ENCODE measurements at places on chromosomes 5 and 9. TPM values are rescaled to one million over a fixed set of nuclear protein-coding genes. Genes with fewer than 3 reads are reported as not detected.

The ANKRD33B gene
- 7.8 TPM for total RNA-seq

GRCh38 chr9:124054582-124055227 lies 43.1 kb downstream of the LHX2 start:
- ATAC-seq = peak; percentile 97

GRCh38 chr5:72908664-72909063 lies 47.2 kb upstream of the FCHO2 start:
- ATAC-seq = no peak

DNA sequence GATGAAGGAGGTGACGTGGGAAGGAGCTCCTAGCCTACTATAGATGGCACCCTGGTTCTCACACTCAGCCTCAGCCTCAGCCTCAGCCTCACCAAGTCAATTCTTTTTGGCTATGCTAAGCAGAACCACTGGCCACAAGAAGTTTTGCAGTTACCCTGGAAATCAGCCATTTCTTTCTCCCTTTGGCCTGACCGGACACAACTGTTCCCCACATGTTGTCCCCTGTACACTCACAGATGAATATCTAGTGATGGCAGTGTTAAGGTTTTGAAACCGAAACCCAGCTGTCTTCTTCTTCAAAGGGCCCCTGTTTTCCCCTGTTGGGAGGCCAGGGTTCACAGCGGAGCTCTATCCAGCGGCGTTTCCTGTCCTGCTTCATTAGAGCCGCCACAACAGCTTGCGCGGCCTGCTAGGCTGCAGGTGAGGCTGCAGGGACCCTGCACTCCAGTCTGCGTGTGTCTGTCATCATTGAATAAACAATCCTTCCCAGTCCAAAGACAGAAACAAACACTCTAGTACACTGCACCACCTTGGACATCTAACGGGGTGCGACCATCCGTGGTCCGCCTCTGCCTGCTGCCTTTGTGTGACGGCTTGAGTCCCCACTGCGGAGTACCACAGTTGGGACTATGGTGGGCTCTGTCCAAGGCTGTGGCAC lies 250.5 kb downstream of the DENND1A start:
- ATAC-seq = peak; percentile 64

DNA sequence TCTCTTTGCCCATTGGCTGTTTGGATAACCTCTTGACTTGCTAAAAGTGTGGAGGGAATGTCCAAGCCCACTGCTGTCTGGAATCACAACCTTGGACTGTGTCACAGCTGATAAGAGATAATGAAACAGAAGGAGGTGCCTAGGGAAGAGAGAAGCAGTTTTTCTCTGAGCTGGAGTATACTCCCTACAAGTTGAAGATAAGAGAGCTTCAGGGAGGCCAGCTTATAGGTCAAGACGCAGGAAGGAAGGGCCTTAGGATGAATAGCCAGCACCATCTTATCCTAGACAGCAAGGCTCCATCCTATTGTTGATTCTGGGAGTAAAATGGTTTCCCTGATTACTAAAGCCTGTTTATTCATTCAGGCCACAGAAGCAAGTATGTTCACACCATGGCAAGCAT lies 244.7 kb downstream of the NPR3 start:
- ATAC-seq = no peak

The PCDHB11 gene
- not detected for total RNA-seq

DNA sequence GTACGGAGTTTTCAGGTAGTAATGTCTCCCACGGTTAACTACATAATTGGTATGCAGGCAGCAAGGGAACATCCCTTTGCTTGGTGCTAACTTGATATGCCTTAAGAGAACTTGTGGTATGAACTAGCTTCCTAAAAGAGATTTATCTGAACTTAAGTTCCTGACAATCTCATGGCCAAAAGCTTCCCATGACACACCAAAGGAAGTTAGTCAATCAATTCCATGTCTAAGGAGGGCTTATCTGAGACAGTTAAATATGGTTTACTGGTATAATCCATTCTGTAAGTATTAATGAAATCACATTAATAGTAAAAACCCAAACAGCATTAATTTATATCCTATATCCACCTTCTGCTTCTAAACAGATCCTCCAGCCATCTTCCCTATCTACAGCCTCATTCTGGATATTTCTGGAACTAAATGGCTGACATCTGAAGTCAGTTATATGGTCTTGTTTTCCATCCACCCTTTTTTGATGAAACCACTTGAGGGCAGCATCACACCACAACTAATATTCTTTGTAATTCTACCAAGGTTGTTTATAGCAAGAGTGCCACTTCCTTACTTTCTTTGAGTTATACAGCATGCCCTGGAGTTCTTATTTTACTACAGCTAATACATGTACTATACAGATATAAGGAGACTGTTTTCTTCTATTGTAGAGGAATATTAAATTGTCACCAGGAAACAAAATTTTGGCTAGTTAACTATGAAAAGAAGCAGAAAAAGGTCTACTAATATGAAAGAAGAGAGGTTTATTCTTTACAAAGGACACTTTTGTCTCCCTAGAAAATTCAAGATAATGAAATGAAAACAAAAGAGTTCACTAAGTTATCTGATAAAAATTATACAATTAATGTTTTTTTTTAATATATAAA lies 34.7 kb downstream of the SHOC1 start:
- peak; percentile 75 for ATAC-seq

DNA sequence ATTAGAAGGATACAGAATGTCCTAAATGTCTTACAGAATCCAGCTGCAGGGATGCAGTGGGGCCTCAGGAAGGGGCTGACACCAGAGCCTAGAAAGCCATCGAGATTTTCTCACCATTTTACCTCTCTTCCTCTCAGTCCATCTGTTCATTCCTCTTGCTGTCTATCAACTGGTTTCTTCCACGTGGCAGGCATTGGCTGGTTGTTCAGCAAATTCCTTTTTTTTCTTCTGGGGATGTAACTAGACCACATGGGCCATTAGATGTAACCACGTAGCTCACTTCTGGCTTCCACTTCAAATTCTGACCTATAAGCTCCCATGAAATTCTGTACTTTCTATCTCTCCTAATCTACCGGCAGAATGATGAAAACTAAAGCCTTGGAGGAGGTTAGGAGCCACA lies 93.6 kb upstream of the MTAP start:
- no peak for ATAC-seq

DNA sequence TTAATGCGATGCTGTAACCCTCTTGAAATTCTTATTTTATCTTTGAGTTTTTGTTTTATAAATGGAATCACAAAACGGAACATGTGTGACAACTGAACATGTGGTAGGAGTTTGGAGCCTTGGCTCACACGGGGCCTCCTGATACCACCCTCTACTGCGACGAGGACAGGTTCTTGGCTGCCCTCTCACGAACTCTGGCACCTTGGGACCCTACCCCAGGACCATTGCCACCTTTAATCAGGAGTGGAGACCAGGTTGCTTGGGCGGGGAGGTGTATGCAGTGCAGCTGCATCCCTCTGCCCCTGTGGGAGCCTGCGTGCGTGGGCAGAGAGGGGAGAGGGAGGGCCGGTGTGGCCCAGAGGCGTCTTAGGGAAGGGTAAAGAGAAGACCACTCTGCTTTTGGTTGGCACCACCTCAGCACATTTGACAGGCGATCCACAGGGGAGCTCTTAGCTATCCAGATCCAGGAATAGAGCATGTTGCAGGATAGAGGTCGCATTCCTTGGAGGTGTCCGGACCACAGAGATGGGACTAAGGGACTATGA lies 753.9 kb upstream of the PTPRD start:
- ATAC-seq = no peak

GRCh38 chr9:123471843-123472570 lies 116.0 kb downstream of the CRB2 start:
- ATAC-seq = no peak

DNA sequence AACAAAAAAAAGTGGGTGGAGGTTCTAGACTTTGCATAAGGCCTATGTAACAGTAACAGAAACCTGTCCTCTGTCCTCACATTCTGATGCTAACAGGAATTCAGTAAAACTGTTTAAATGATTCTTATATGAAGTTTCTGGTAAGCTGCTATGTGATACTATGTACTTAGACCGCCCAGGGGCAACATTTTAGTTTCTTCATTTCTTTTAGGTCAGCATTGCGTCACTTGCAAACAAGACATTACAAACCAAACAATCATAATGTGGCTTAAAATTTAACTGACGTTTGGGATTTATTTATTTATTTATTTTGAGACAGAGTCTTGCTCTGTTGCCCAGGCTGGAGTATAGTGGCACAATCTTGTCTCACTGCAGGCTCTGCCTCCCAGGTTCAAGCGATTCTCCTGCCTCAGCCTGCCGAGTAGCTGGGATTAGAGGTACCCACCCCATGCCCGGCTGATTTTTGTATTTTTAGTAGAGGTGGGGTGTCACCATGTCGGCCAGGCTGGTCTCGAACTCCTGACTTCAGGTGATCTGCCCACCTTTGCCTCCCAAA lies 44.3 kb downstream of the TENT4A start:
- ATAC-seq = no peak

The CDK5RAP2 gene
- total RNA-seq = 65.9 TPM

GRCh38 chr5:62100201-62100600 lies 205.8 kb upstream of the KIF2A start:
- ATAC-seq = no peak

DNA sequence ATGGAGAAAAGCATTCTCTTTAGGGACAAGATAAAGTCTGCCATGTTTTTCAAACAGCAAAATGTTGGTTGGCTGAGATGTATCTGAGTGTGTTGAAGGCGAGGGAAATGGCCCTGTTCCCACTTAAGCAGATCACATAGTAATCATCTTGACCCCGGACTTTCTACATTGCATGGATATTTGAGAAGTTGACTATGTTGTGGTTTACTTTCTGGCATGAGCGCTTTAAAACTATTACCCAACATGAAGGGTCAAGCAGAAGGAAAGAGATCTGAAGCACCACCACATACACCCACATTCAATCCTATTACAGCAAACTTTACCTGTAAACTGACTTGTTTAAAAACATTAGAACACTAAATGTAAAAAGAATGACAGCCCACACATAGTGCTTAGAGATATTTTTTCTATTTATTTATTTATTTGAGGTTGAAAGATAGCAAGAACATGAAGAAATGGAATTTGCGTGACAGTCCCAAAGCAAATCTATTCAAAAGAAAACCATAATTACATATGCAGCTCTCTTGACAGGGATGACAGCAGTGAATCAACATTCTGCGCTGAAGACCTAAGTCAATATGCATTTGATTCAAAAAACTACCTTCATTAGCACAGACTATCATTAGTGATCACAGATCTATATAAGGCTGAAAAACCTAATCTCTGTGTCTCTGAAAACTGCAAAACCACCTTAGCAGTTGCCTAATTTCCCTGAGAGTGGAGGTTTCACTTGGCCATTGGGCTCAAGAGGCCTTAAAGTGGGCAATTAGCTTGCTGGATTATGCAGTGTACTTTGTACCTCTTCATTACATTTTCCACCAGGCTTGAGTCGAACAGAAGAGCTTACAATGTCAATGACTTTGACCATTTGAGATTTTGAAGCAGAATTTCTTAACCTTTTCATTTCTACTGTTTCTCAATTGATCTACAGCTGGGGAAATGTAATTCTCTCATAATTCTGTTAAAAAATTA lies 195.0 kb downstream of the PDE4D start:
- ATAC-seq = no peak

GRCh38 chr5:50967009-50967562 lies 300.6 kb downstream of the PARP8 start:
- ATAC-seq = no peak

The IFNK gene
- not detected for total RNA-seq

DNA sequence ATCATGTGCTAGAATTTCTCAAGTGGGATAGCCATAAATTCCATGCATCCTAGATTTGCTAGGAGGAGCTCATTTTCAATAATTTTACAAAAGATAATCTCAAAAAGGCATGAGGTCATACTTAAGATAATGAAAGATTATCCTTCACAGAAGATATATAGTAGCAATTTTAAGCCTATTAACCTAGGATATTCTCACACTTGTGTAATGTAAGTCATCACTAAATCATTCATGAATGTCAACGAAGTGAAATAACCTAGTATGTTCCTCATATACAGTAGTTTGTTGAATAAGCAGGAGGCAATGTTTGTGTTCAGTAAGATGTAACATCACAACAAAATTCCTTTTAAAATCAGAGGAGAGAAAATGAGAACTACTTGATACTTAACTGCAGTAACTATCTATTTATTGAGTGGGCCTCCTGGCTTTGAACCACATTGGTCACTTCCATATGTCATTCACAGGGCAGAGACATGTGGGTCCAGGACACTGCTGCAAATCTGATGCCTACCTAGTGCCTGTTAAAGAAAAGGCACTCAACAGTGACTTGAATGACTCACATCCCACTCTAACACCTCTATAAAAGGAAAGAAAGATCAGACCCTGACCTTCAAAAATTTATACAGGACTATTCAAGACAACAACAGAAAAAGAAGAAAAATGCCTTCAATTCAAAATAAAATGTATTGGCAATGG lies 8.2 kb downstream of the LIFR start:
- ATAC-seq = no peak

- no peak for ATAC-seq
These were observed 142.1 kb upstream of the CCDC152 start for GRCh38 chr5:42614509-42614908.

DNA sequence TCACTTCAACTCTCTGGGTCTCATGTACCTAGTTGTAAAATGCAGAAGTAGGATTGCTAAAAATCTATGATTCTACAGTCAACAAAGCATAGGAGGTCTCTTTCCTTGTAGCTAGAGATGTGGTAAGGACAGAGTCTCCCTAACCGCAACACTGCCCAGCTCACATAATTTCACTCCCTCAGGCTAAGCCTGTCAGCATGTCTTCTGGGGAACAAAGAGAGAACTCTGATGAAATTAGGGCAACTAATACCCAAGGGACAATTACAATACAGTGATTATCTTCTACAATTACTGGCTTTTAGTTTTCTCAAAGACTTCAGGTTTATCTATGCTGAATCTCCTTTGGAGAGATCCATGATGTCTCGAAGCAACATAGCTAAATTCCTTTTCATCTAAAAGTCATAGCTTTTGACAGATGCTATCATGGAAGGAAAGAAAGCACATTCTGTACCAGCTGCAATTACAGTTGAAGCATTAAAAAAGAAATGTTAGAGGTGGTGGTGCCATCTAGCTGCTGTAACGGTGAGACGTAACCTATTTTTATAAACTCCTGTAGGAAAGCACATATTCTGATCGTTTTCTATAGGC lies 141.1 kb upstream of the TARS1 start:
- no peak for ATAC-seq

DNA sequence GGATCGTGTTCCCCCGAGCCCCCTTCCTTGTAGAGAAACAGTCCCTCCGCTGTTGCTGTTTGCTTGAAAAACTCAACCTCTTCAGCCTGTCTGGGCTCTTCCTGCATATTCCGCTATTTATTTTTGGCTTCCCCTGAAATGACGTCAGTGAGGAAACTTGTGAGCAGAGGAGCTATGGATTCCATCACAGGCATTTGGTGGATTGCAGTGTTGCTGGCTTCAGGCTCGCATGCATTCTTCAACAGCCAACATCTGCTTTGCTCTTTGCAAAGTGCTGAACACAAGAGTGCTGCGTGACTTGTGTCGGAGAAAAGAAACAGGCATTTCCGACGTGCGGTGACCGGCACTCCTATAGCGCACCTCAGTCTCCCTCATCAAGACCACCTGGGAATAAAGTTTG lies 232.7 kb downstream of the RFK start:
- no peak for ATAC-seq
